ENCODE measurements at places on chromosomes 12 and 14. TPM values are rescaled to one million over a fixed set of nuclear protein-coding genes. Genes with fewer than 3 reads are reported as not detected.

DNA sequence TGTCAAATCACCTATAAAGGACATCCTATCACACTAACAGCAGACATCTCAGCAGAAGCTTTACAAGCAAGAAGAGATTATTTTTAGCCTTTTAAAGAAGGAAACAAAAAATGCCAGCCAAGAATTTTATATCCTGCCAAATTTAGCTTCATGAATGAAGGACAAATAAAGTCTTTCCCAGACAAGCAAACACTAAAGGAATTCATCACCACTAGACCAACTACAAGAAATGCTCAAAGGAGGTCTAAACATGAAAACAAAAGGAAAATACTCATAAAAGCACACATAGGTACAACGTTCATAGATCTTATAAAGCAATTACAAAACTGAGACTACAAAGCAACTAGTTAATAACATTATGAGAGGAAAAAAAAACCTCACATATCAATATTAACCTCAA lies 20.7 kb upstream of the STAB2 start:
- DNase-seq = no peak

DNA sequence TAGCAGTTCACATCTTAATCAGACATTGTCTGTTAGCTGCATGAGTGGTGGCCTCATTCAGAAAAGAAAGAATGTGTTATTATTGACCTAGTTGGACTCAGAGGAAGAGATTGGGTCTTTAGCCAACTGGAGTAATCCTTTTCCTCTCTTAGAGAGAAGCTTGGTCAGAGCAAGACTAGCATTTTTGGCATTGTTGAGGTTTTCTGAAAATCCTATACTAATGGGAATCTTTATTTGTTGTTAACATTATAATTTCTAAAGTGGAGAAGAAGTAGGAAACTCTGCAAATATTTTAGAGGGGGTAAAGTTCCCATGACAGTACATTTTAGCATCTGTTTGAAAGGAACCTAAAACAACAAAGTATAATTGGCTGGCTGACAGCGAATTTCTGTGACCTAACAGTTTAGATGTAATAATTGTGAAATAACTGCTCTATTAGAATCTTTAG lies 9.7 kb downstream of the TOX4 start:
- DNase-seq = no peak

DNA sequence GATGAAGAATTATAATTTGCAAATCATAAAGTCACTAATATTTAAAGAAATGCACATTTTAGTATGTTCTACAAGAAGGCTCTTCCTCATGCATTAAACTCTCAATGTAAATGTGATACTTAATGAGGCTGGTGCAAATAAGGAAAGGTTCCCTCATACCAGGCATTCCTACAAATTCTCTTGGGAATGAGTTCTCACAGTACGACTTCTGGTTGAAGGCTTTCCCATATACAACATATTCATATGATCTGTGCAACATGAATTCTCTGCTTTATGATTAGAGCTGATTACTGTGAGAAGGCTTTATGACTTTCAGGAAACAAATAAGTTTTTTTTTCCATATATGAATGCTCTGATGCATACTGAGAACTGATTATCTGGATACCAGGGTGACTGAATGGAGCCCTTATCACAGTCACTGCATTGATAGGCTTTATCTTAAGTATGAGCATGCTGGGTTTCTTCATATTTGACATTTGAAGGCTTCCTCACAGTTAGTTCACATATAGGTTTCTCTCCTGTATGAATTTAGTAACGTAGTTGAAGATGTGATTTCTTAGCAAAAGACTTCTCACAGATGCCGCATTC lies 293.9 kb downstream of the RAD51B start:
- no peak for DNase-seq

Gene NAA25
- 20.6 TPM for polyA plus RNA-seq

DNA sequence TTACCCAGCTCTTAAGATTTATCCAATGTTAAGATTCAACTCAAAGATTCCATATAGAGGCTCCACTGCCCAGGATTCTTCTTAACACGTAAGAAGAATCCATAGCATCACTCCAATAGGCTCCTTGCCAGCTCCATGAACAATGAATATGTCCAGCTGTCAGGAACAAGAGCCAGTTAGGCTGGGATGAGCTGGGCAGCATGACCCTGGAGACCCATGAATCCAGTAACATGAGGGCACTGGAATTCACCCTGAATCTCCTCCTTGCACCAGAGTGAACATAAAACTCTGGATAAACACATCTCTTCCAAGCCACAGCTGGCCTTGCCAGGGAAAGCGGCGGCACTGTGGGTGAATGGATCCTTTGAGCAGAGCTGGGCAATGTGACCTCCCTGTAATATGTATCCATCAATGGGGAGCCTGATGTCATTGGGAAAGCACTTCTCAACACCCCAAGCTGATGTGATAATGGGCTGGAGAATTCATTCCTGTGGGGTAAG lies 24.4 kb upstream of the TC2N start:
- no peak for DNase-seq

DNA sequence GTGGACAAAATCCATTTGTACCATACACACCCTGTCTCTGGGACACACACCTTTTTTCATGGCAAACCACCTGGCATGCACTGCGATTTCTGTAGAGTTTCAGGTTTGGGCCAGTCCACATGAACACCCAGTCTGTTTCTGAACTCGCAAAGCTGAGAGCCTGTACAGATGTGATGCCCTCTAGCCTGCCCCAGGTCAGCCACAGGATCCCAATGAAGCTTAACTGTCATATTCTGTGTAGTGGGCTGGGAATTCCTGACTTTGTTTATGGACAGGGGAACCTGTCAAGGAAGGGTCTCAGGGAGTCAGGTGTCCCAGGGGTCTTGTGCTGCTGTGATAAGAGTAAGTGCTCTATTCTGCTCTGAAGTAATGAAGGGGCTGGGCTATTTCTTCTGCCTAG lies 39.8 kb downstream of the CPM start:
- DNase-seq = no peak

GRCh38 chr12:112524676-112525425 lies 106.1 kb downstream of the PTPN11 start:
- DNase-seq = no peak

Gene PRB3
- polyA plus RNA-seq = not detected

Gene TEX52
- polyA plus RNA-seq = 0.35 TPM

Gene SLC38A4
- polyA plus RNA-seq = 18.2 TPM

Gene CYP27B1
- polyA plus RNA-seq = 0.82 TPM

All from right renal cortex interstitium (tissue), 3 donors.